Ecto neural progenitor cell (in vitro differentiated cells): ENCODE measurements at places on chromosomes 1 and 21.

DNA sequence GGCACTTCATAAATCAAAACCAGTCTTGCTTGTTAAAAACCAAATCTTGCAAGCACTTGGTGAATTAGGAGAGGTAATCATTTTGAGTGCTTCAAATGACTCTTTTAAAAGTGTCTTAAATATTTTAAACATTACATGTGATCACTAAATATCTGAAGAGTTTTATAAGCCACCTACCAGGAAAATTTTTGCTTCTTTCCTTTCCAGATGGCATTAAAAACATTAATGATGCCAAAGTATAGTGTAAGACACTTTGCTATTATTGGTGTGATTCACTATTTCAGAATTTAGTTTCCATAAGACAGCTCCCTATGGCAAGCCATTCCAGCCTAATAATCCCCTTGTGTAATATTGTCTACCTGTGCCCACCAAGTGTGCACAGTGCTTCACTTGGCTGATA, 548.8 kb upstream of the ADAMTS5 start:
- DNase-seq = no peak

- DNase-seq = no peak
Observed at GRCh38 chr1:54230507-54231339, 30.8 kb downstream of the MRPL37 start.

- DNase-seq = no peak
Observed at GRCh38 chr1:211625040-211625439, 46.1 kb upstream of the SLC30A1 start.

GRCh38 chr1:34639701-34640100, 115.1 kb upstream of the GJB5 start:
- DNase-seq = no peak

GRCh38 chr1:111615870-111616715, 3.5 kb upstream of the RAP1A start:
- no peak for DNase-seq

DNA sequence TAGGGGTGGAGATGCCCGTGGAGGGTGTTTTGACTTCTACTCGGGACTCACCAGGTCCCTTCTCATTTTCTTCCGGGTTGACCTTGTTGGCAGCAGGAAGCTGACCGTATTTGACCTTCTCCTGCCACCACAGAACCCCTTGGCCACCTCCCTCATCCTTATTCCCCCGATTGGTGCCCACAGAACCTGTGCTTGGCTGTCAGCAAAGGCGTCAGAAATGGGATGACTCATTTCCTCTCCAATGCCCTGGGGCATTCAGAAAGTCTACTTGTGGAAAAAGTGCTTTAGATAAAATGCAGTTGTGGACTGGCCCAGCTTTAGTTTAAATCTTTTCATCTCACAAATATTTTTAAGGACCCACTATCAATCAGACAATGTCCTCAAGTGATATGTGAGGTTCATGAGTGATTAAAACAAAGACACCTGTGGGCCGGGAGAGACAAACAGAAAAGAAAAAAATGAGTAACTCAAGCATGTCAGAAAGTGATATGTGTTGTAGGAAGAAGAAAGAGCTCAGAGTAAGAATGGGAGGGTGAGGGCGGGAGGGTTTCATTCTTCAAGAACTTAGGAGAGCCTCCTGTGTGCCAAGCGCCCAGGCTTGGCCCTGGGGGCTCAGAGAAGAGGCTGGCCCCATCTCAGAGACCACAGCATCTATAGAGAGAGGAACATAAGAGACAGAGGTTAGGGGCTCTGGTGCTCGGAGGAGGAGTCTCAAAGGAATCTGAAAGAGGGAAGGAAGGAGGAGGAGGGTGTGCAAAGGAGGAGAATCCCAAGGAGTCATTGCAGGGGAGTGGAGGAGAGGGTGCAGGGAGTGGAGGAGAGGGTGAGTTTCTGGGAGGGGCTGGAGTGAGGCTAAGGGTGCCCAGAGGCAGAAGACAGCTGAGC, 221.6 kb upstream of the VAMP3 start:
- no peak for DNase-seq

- DNase-seq = no peak
Observed at GRCh38 chr1:93593854-93594602, 87.6 kb downstream of the BCAR3 start.

DNA sequence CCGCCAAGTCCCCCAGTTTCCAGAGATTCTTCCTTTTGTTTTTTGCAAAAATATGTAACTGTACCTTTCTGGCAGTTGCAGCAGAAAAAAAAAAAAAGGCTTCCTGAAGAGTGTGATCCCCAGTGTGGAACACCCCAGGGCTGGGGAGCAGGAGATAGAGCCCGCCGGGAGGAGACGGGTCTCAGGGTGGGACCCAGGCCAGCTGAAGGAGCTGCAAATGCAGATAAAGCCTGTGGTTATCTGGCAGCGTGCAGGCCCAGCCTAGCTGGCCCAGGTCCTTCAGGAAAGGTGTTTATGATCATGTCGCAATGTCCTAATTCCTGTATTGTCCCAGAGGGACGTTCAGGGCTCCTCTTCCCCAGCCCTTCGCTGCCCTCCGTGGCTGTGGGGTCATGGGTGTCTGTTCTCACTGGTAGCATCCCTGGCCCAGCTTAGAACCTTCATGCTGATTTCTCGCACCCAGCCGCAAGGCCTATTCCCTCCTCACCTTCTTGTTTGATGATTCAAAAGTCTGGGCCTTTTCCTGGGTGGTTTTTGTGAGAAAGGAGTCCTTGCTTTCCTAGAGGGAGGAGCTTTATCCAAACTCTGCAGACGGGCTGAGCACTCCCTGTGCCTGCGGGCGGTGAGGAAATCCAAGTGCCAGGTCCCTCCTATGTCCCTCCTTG, 26.2 kb downstream of the RNF187 start:
- no peak for DNase-seq

- no peak for DNase-seq
Observed at GRCh38 chr21:43983390-43983789, 28.7 kb upstream of the TRAPPC10 start.

DNA sequence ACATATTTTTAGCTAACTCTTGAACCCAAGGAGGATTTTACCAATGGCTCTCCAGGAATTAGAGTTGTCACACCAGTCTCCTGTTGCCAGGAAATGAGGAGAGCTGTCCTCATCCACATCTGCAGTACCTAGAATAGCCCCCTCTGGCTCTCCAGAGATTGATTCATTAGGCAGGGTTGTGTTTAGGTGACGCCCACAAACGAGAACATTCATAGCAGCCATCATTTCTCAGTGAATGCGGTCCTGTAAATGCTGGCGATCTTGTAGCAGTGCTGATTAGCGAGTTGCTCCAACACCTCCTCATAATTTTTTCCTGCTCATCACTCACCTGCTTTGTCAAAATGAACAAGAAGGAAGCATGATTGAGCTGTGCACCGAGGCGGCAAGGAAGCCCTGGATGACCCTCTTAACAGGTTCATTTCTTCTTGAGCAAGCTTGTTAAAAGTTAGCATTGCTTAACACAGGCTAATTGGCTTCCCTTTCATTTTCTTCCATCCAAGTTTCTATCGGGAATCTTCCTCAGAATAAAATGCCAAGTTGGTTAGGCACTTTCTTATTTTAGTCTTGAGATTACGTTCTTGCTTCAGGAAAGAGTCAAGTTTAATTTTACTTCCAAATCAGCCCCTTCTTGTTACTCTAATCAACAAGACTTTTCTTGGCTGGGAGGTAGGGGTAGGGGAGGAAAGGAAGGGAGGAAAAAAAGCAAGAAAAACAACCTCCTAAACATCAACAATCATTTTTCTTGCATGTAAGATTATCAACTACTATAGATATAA, 16.5 kb upstream of the KLHDC8A start:
- DNase-seq = no peak

- peak; percentile 41 for DNase-seq
Observed at GRCh38 chr1:109793089-109793485, 29.4 kb upstream of the EPS8L3 start.

- DNase-seq = peak; percentile 81
Observed at GRCh38 chr1:156385534-156386031, 16.6 kb downstream of the RHBG start.

DNA sequence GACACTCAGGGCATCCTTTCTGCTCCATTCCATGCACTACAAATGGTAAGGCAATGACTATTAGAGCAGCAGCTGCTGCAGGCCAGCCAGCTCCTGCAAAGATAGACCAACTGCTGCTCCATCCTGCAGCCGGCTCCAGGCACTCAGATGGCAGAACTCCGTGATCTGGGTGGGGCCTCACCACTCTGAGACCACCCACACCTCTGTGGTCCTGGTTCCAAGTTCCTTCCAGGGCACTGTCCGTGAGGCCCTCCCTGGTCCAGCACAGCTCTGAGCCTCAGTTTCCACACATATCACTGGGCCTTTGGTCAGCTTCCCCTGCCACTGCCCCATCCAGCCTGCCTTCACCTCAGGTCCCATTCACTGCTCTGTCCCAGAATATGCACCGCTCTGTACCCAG, 114.7 kb downstream of the DMRTB1 start:
- DNase-seq = no peak

- DNase-seq = no peak
Observed at GRCh38 chr1:82538876-82539275, 738.1 kb downstream of the ADGRL2 start.

DNA sequence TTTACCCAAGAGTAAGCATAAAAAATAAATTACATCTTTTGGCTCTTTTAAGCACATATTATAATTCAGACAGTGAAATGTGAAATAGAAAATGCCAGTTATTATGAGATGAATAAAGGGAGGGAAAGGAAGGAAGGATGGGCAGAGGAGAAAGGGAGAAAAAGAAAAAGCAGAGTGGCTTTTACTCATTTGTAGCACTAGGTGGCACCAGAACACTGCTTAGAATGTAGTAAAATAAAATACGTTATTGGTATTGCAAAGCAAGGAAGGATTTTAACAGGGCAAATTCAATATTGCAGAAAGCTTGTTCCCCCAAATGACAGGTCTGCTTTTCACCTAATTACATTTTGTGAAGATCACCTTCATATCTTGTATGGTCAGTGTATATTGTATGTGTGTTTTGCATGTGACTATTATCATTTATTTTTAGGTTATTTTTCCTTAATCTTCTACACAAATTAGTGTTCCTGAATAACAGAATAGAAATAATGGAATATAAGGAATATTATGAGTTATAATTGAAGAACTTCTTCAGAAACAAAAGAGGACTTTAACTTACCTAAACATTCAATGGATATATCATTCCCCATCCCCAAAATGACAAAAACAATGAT, 9.1 kb upstream of the PCNX2 start:
- DNase-seq = no peak

DNA sequence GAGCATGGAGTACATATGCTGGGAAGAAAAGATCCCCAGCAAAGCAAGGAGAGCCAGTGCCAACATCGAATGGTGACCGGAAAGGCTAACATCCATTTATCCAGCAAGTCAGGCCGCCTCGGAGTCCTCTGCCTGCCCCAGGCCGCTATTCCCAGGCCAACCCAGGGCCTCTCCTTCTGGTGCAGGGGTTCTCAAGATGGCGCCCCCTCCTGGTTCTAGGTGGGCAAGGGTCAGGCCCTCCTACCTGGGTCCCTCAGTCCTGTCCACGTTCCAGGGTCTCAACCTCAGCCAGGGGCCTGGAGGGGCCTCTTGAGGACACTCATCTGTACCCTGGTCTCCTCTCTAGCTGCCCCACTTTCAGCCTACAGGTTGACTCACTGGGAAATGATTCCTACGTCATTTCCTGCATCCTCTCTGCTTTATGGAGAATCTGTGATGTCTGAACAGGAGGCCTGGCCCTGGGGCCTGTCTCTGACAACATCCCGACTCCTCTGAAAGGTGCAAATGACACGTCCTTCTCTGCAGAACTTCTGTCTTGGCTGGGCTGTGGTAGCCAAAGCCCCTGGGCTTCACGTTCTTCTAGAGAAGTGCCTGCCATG, 145.3 kb downstream of the PSMG1 start:
- no peak for DNase-seq

- DNase-seq = no peak
Observed at GRCh38 chr1:110688514-110688913, 13.8 kb upstream of the KCNA3 start.

- no peak for DNase-seq
Observed at GRCh38 chr1:48592330-48592729, 120.3 kb upstream of the SPATA6 start.

- no peak for DNase-seq
Observed at GRCh38 chr1:200427744-200428143, 17.9 kb upstream of the ZNF281 start.

GRCh38 chr21:46598581-46599572, 6.0 kb downstream of the S100B start:
- DNase-seq = no peak

DNA sequence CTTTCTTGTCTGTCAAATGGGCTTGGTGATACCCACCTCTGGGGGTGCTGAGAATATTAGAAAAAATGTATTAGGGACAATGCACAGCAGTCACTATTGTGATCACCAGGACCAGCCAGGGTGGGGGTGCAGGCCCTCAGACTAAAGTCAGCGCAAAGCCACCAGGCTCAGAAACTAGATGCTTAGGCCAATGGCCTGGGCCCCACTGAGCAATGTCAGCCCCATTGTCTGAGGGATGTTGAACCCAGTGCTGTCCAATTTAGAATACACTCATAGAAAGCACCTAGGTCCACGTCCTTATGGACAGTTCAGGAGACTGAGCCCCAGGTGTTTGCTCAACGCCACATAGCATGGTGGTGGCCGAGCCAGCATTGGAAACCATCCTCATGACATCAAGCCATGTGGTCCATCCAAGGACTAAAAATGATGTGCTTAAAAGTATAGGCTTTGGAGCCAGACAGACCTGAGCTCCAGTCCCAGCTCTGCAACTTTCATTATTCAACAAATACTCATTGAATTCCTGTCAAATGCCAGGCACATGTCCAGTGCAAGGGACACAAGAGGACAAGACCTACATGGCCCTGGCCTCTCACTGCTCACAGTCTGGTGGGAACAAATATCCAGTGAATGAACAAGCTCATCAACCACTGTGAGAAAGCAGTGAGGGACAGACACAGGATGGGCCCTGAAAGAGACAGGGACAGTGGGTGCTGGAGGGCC, 273.8 kb downstream of the MATN1 start:
- peak; percentile 24 for DNase-seq

- DNase-seq = no peak
Observed at GRCh38 chr1:70459496-70460225, 48.6 kb downstream of the CTH start.

- DNase-seq = no peak
Observed at GRCh38 chr1:247216261-247216660, 39.6 kb upstream of the VN1R5 start.

DNA sequence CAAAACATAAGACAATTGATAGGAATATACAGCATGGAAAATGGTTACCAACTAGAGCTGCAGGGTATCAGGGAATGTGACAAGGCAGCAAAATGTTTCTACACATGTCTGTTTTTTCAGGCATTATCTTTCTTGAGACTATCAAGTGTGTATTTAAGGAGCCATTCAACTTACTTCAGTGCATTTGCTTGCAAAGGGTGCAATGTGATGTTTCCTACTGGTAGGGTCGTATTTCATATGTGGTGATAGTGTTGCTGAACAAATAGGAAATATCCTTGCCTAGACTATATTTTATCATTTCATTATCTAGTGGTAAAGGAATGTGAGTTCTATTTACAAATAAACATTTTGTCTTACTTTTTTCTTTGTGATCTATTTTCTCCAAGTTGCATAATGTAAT, 42.4 kb downstream of the PTPRC start:
- no peak for DNase-seq
